ENCODE measurements at places on chromosomes 4 and X. TPM values are rescaled to one million over a fixed set of nuclear protein-coding genes. Genes with fewer than 3 reads are reported as not detected.

DNA sequence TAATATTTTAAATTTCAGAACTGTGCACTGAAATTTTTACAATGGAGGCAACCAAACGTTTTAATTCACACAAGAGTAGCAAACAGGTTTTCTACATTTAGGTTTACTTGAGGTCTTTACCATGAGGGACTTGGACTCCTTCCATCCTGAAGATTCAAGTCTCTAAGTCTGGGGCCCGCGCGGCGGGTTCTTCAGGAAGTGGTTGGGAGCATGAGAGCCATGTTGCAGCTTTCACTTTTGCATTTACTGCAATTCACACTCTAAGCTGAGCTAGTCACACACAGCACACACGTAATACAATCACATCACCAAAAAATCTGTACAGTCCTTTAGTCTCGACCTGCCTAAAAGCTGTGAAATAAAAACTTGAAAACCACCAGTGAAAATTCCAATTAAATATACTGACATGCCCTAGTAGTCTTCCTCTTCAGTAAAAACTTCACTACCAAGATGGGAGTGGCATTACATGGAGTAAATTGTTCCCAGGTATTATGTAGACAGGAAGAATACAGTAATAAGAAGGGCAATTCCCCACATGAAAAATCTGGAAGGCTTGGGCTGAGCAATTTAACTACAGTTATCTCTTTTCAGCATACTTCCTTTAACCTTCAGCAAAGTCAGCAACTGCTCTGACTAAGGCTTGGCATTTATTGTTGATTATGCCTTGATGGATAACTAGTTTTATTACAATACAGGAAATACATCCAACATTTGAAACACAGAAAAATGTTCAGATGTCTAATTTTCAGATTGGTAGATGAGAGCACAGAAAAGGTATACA is 571.1 kb upstream of the DIPK2B start:
- peak; percentile 51 for DNase-seq

Gene SMIM20
- 23.1 TPM for total RNA-seq

DNA sequence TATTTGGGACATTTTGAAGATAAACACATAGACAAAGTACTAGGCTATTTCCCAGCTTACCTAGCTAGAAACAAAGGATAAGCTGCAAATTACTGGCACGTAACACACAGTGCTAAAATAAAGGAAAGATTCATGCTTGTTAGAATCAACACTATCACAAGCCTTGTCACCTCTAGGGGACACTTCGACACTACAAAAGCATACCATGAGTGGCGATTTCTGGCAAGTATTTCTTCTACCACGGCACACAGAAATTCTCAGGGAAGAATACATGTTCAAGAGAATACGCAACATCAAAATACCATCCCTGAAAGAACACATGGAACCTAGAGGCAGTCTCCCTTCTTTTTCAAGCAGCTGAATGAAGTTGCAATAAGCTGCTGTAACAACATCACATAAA is 5.1 kb downstream of the MECP2 start:
- no peak for DNase-seq

Gene AKAP4
- not detected for total RNA-seq

- DNase-seq: no peak
Observed at GRCh38 chr4:141658309-141658708, 21.9 kb downstream of the IL15 start.

GRCh38 chr4:105329081-105329480 is 144.8 kb downstream of the PPA2 start:
- DNase-seq: no peak

DNA sequence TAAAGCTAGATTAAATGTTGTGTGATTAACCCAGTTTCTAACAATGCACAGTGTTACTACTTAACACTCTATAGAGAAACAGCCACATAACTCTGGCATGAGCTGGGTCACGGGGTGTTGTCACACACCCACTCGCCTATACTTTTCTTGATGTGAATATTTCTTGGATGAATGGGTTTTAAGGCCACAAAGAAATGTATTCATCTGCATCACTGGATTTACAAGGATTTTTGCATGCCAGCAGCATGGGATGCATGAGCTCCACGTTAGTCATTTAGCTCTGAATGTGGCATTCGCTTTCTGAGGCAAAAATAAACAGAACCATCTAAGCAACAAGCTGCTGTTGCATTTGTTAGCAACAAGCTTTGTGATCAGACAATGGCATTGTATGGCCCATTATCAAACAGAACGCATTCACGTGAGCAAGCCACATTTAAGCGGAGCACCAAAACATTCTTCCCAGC is 89.7 kb downstream of the LRP2BP start:
- DNase-seq: peak; percentile 81

DNA sequence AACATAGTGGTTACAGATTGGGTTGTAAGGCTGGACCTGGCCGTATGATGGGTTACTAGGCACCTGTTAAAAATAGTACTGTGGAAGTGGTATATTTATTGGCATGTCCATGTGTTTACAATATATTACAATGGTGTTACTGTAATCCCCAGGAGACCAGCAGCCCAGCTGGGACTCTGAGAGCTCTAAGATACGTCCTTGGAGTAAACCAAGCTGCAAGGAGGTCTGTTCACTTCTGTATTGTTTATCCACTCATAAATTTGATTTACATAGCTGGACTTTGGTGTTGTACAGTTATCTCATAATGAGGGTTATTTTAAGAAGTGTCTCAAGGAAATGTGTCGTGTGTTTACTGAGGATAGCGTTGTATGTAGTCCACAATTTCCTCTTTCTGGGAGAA is 93.8 kb downstream of the TBL1X start:
- no peak for DNase-seq

GRCh38 chr4:56129431-56129861 is 180.7 kb downstream of the CEP135 start:
- DNase-seq: no peak

DNA sequence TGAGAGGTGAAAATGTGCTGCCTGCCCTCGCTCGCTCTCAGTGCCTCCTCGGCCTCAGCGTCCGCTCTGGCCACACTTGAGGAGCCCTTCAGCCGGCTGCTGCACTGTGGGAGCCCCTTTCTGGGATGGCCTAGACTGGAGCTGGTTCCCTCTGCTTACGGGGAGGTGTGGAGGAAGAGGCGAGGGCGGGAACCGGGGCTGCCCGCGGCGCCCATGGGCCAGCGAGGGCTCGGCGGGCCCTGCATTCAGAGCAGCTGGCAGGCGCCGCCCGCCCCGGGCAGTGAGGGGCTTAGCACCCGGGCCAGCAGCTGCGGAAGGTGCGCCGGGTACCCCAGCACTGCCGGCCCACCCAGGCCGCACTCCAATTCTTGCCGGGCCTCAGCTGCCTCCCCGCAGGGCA is 39.6 kb downstream of the TRIML1 start:
- DNase-seq: no peak

- DNase-seq: peak; percentile 43
Observed at GRCh38 chr4:15654593-15655222, 449 bp downstream of the FBXL5 start.

- DNase-seq: peak; percentile 7
Observed at GRCh38 chrX:8743126-8743732, 11.3 kb upstream of the ANOS1 start.

DNA sequence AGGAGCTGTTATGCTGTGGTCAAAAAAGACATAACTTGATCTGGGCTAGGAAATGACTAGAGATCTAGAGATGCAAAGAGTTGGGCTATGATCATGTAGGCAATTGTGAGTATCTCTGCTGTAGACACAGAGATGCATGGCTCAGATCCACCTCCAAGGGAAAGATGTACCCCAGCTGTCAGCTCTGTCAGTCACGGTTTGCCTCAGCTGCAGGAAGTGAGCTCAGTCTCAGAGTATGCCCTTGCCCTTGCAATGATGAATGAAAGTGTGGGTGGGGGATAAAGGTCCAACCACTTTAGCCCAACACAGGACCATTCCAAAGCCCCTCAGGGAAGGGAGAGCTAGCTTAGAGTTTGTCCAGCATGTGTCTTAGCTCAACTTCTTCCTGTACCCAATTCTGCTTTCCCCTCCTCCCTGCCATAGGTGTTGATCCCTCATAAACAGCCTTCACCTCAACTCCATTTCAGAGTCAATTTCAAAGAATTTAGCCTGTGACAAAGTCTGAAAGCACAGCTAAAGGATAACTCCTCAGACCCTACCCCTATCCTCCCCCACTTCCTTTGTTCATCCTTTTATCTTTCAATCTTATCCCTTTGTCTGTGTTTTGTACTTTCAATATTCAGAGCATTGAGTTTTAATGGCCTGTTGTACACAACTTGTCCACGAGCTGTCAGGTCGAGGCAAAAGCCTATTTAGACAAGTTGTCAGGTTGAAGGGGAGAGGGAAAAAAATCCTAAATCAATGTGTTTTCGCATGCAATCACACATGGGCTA is 90.6 kb downstream of the MID1IP1 start:
- DNase-seq: peak; percentile 57

DNA sequence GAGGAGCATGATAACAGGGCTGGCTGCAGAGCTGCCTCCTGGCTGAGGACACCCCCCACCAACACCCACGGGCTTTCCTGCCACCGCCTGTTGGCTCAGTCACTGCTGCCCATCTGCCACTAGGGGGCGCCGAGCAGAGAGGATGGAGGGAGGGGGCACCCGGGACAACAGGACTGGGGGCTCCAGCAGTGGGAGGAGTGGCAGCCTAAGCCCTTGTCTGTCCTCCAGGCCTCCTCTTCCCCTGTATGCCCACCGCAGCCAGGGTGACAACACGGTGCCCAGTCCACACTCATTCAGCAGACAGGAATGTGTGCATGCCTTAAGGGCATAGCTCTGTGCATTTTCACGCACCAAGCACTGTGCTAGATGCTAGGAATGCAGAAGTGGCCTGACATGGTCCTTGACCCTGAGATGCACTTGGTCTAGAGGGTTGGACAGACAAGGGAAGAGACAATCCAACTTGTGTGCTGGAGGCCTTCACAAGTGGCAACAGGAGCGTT is 149.9 kb downstream of the AMMECR1 start:
- no peak for DNase-seq

DNA sequence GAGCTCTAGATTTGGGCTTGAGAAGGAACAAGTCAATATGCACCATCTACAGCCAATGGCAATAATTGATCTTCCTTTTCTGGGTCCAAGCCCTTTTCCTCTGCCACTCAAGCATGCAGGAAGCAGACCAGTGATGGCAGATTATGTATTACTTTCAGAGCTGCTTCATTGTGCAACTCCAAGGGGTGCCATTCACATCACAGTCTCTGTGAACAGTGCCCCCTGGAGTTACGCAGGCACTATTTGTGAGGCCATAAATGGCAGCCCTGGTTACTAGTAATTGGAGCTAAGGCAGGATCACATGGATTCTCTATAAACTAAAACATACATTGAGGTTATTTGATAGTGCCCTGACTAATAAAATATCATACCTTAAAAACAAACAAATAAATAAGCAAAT is 313.4 kb upstream of the SLC7A11 start:
- no peak for DNase-seq

Gene PRR32
- total RNA-seq: not detected

Gene AMMECR1
- 9.5 TPM for total RNA-seq

Gene HHIP
- not detected for total RNA-seq

GRCh38 chr4:125314676-125315575 is at the start of gene FAT4:
FAT4 (plus strand) TSS chr4:125314955; CDS start chr4:125316412, 1,457 bp downstream.
- peak; percentile 97 for DNase-seq

GRCh38 chrX:148682206-148682605 is 181.8 kb downstream of the AFF2 start:
- no peak for DNase-seq

Gene CXCL9
- not detected for total RNA-seq

DNA sequence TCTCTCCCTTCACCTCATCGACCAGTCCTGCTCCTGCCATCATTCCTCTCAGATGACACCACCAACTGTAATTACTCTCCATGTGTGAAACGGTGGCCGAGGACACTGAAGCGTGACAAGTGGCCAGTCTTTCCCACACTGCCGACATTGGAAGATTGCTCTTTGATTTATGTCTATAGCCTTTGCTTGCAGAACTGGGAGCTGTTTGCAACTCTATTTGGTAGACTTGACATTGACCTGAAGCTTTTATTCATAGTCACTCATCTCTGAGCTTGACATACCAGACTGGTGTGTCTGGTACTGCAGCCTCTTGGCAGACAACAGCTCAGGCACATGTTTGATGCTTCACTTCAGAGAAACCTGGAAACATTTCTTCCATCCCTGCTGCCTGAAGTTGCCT is 121.8 kb upstream of the GALNT7 start:
- no peak for DNase-seq

Gene ZMAT1
- total RNA-seq: not detected

DNA sequence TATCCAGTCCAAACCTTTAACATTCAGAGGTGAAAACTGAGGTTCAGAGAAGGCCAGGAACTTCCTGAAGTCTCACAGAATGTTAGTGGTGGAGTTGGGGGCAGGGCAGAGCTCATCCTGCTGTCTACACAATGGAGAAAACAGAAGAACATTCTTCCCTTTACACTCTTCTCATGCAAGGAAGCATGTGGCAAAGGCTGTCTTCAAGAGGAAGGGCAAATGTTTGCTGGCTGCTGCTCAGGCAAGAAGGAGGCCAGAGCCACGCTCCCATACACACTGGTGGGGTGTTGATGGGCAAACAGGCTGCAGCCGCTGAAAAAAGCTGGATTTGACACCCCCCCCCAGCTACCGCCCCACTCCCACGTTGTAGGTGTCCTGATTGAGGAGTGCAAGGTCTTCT is 32.5 kb downstream of the HMGB3 start:
- DNase-seq: no peak

GRCh38 chr4:41573502-41574001 is 35.6 kb downstream of the LIMCH1 start:
- no peak for DNase-seq

GRCh38 chrX:97039363-97040029 is 155.8 kb downstream of the RPA4 start:
- no peak for DNase-seq

Gene TMEM31
- total RNA-seq: not detected

DNA sequence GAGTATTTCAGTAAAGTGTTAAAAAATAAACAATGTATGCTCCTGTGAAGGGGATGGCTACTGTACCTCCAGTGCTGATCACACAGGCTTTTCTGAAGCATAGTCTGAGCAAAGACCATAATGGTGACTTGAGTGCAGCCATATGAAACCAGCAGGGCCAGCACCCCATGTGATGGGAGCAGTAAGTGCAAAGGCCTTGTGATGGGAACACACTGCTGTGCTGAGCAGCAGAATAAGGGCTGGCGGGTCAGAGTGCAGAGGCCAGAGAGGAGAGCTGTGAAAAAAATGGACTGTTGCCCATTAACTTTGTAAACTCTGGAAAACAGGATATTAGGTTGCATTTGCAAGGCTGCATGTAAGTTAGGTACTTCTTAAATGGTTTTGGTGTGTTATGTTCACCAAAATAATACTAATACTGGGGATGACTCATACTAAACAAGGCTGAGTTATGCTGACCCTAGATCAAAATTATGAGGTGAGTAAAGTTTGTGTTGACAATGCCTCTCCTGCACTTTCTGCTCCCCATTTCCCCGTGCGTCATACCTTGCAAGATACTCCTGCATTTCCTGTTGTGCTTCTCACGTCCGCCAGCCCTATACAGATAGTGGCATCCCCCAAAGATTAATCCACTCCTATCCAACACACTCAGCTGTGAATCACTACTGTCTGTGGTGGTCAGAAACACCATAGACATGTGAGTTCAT is 67.0 kb upstream of the FAM9A start:
- no peak for DNase-seq

Gene PAGE4
- not detected for total RNA-seq

GRCh38 chr4:144371485-144371884 is 231.0 kb upstream of the GYPA start:
- DNase-seq: no peak
